Endothelial cell of coronary artery (primary cell): ENCODE measurements at places on chromosomes 6 and 20. TPM values are rescaled to one million over a fixed set of nuclear protein-coding genes. Genes with fewer than 3 reads are reported as not detected.

Gene PGC
- not detected in 2 replicates for total RNA-seq

Gene BPIFB1
- not detected in 2 replicates for total RNA-seq

Gene CST11
- total RNA-seq = not detected in 2 replicates

Gene ANGPT4
- not detected in 2 replicates for total RNA-seq

Gene RNF144B
- 97.6 and 118 TPM in 2 replicates for total RNA-seq

Gene SLC2A10
- 6.7 and 12.6 TPM in 2 replicates for total RNA-seq

Gene OR2H1
- total RNA-seq = not detected in 2 replicates

Gene SPATS1
- total RNA-seq = not detected in 2 replicates
